ENCODE measurements at places on chromosomes 11 and 22.

DNA sequence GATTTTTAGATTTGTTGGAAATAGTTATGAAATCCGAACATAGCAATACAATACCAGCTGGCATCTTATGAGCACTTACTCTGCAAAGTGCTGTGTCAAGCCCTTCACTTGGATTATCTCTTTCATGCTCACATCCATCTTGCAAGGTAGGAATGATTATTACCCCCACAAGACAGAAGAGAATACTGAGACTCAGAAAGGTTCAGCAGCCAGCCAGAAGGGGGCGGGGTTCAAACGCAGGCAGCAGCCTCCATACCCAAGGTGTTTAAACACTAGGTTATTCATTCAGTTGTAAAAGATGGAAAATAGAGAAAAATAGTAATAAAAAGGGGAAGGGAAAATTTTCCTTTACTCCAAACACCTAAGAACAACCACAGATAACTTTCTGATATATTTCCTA lies 158.5 kb downstream of the CCDC34 start:
- DNase-seq: no peak

- DNase-seq: peak; percentile 83
Measured at GRCh38 chr22:29625090-29625825, 21.8 kb downstream of the NF2 start.

DNA sequence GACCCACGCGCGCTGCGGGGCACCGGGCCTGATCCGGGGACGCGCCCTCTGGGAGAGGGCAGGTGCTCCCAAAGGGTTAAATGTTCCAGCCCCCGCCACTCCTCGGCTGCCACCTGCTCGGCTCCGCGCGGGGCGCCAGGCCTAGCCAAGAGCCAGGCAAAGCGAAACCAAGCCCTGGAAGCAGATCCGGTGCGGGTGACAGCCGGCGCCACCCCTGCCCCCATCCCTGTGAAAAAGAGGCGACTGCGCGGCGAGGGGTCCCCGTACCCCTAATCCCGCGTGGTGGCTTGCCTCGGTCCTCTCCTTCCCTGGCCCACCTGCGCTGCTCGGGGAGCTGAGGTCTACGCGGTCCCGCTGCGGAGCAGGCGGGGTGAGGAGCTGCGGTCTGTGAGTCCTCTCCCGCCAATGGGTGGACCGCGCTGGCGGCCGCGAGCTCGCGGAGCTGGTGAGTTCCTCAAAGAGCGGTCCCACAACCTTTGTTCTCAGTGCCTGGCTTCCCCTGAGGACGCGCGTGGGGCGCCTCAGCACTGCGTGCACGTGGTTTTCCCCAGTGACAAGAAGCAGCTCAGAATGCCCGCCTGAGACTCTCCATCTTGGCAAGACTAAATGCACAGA lies at the start of gene ME3:
TSS of gene ME3 (minus strand) at position 610 of the 615 bp plus-strand sequence.
- DNase-seq: peak; percentile 45

GRCh38 chr11:8728563-8728962 lies 46.0 kb downstream of the RPL27A start:
- no peak for DNase-seq

GRCh38 chr11:119491753-119492510 lies 69.0 kb upstream of the THY1 start:
- no peak for DNase-seq
